ENCODE measurements at places on chromosomes 1 and 21.

GRCh38 chr1:9996624-9997582, at the start of gene RBP7:
RBP7 (plus strand) TSS chr1:9997228; CDS start chr1:9997259, 31 bp downstream.
- no peaks in the 10 kb centered on the region for H3K4me1 ChIP-seq
- H3K27me3 ChIP-seq = peaks cover 45% of the 10 kb centered on the region
- no peaks in the 10 kb centered on the region for H3K36me3 ChIP-seq
- H3K4me3 ChIP-seq = peak within 1 kb of the TSS; percentile 24
- no peak within 1 kb of the TSS for H3K27ac ChIP-seq

GRCh38 chr1:111980686-111981085, 8.8 kb downstream of the KCND3 start:
- H3K27me3 ChIP-seq = no peaks in the 10 kb centered on the region
- no peaks in the 10 kb centered on the region for H3K4me1 ChIP-seq
- no peak overlapping the region for H3K4me3 ChIP-seq
- no peak overlapping the region for H3K27ac ChIP-seq
- H3K36me3 ChIP-seq = no peaks in the 10 kb centered on the region

GRCh38 chr1:162835157-162835899, 25.6 kb downstream of the CCDC190 start:
- H3K4me1 ChIP-seq = no peaks in the 10 kb centered on the region
- DNase-seq = no peak
- no peaks in the 10 kb centered on the region for H3K27me3 ChIP-seq
- no peak overlapping the region for H3K4me3 ChIP-seq
- H3K27ac ChIP-seq = no peak overlapping the region

- peak; percentile 30 for DNase-seq
- H3K4me1 ChIP-seq = no peaks in the 10 kb centered on the region
- H3K4me3 ChIP-seq = no peak overlapping the region
- H3K36me3 ChIP-seq = no peaks in the 10 kb centered on the region
- H3K27me3 ChIP-seq = no peaks in the 10 kb centered on the region
- no peak overlapping the region for H3K27ac ChIP-seq
Observed at GRCh38 chr1:172821609-172822274, 162.8 kb downstream of the FASLG start.

DNA sequence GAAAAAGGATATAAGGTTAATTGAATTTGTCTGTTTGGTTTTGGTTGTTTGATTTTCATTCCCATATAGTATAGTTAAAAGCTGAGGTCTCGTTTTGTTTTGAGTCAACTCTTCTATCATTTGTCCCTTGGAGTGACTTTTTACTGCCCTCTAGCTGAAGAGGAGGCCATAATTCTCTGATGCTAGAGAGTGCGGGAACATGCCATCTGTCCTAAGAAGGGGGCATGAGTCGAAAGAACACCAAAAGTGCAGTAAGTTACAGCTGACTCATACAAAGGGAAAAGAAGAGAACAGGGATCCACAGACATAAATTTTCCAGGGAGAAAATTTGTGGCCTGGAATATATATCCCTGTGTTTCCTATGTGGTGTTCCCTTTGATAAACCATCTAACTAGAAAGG, 4.1 kb downstream of the KRTAP21-3 start:
- H3K4me1 ChIP-seq = no peaks in the 10 kb centered on the region
- no peaks in the 10 kb centered on the region for H3K36me3 ChIP-seq
- H3K27ac ChIP-seq = no peak overlapping the region
- no peaks in the 10 kb centered on the region for H3K27me3 ChIP-seq
- no peak for DNase-seq

DNA sequence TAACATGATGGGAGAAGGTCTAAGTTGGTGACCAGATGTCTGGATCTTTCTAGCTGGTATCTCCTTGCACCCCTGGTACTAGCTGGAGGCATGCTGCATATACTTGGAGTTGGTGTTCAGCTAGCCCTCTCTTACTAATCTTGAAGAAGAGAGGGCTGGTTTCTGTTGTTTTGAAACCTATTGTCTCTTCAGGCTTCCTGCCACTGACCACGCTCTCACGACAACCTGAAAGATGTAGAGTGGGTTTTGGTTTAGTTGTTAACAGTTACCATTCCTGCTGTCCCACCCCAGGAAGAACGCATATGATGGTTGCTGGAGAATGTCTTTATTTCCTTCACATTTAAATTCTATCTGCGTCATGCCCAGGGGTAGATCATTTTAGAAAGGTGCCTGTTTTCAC, 3.6 kb downstream of the MAN1C1 start:
- H3K36me3 ChIP-seq = no peaks in the 10 kb centered on the region
- H3K4me1 ChIP-seq = peaks cover 26% of the 10 kb centered on the region
- H3K27me3 ChIP-seq = peaks cover 3% of the 10 kb centered on the region
- H3K4me3 ChIP-seq = no peak overlapping the region
- DNase-seq = no peak

- H3K36me3 ChIP-seq = no peaks in the 10 kb centered on the region
- no peak for DNase-seq
- H3K27me3 ChIP-seq = no peaks in the 10 kb centered on the region
- H3K27ac ChIP-seq = peak overlapping the region; percentile 86
Observed at GRCh38 chr1:2247760-2248126, 19.6 kb downstream of the SKI start.

GRCh38 chr1:195481293-195481692, 1126.9 kb downstream of the KCNT2 start:
- no peaks in the 10 kb centered on the region for H3K27me3 ChIP-seq
- H3K27ac ChIP-seq = no peak overlapping the region
- H3K4me3 ChIP-seq = no peak overlapping the region
- no peaks in the 10 kb centered on the region for H3K4me1 ChIP-seq
- H3K36me3 ChIP-seq = no peaks in the 10 kb centered on the region

GRCh38 chr1:243924188-243924587, 74.1 kb upstream of the AKT3 start:
- no peak for DNase-seq
- H3K4me1 ChIP-seq = no peaks in the 10 kb centered on the region
- no peak overlapping the region for H3K4me3 ChIP-seq
- no peaks in the 10 kb centered on the region for H3K36me3 ChIP-seq

DNA sequence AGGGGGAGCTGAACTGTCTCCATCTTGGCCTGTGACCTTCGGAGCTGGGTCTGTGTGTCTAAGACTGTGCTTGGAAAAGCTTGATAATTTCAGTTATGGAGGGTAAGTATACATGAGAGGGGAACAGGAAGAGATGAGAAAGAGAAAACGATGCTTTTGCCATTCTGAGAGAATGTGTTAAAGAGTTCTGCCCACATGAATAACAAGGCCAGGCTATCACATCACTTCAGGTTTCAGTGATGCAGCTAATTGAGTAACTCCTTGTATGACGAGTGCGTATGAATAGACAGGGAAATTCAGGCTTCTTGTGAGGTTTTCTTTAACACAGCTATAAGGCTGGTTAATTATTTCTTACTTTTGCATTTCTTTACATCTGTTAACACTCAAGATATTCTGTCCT, 81.0 kb downstream of the PLPPR5 start:
- no peak overlapping the region for H3K4me3 ChIP-seq
- no peaks in the 10 kb centered on the region for H3K27me3 ChIP-seq

DNA sequence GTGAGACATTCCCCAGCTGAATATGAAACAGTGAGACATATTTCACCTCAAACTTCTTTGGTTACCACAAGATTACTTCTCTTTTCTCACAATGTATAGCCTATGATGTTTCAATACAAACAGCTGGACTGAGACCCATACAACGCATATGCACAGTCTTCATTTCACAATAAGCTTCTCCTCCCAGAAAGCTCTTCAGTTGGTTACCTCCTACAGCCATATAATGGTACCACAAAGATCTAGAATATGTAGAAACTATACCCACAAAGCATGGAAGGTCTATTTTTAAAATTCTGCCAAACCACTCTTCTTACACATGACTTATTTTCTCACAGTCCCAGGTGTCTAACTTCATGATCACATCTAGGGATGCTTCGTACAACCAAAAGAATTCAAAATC, 70.8 kb downstream of the JAK1 start:
- no peak overlapping the region for H3K4me3 ChIP-seq
- H3K27me3 ChIP-seq = no peaks in the 10 kb centered on the region
- peaks cover 26% of the 10 kb centered on the region for H3K4me1 ChIP-seq
- H3K36me3 ChIP-seq = no peaks in the 10 kb centered on the region
- no peak for DNase-seq
- no peak overlapping the region for H3K27ac ChIP-seq

GRCh38 chr21:45082736-45083135, 8.4 kb downstream of the ADARB1 start:
- no peaks in the 10 kb centered on the region for H3K36me3 ChIP-seq
- no peaks in the 10 kb centered on the region for H3K4me1 ChIP-seq
- no peaks in the 10 kb centered on the region for H3K27me3 ChIP-seq
- no peak overlapping the region for H3K4me3 ChIP-seq

GRCh38 chr1:6257541-6258069, 3.3 kb downstream of the GPR153 start:
- no peaks in the 10 kb centered on the region for H3K36me3 ChIP-seq
- no peak overlapping the region for H3K4me3 ChIP-seq
- H3K27ac ChIP-seq = no peak overlapping the region
- DNase-seq = no peak
- H3K27me3 ChIP-seq = no peaks in the 10 kb centered on the region

DNA sequence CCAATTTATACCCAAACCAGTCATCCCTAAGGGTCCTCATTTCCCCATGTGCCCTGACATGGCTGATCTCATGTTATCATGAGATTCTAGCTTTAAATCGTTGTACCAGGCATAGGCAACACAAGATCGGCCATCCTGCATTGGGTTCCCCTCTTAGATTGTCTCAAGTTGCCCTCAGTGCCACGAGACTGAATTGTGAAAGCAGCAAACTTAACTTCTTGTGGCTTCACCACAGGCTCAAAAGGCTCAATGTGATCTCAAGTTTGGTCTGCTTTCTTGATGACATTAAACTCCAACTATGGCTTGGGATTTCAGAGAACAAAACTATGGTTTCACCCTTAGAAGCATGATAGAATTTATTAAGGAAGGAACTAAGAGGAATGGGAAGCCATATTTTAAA, 168.5 kb upstream of the SYT6 start:
- no peaks in the 10 kb centered on the region for H3K4me1 ChIP-seq
- H3K27me3 ChIP-seq = no peaks in the 10 kb centered on the region
- no peak overlapping the region for H3K27ac ChIP-seq
- H3K36me3 ChIP-seq = no peaks in the 10 kb centered on the region
- no peak overlapping the region for H3K4me3 ChIP-seq
- DNase-seq = no peak

DNA sequence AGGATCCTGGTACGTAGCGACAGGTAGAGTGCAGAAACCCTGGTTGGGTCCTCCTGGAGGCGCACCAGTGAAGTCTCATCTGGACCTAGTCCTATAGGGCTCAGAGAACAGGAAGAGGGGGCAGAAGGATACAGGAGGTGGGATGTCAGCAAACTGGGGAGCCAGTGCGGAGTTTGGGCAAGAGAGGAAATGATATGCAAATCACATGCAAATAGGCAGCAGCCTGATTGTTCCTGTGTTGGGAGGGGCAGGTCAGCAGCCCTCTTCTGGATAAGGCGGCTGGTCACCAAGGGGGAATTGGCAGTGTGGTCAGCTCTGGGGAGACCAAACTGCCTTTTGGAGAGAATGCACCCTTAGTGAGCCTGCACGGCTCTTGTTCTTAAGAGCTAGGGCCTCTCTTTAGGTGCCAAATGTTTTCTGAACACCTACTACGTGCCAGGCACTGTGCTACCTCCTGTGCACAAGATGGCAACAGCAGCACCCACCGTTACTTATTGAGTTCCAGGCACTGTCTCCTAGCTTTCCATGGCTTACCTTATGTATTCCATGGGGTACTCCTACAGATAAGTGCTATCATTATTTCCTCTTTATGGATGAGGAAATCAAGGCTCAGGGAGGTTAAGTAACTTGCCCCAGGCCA, 18.1 kb upstream of the PADI3 start:
- no peaks in the 10 kb centered on the region for H3K27me3 ChIP-seq
- peaks cover 14% of the 10 kb centered on the region for H3K4me1 ChIP-seq
- no peak overlapping the region for H3K27ac ChIP-seq
- H3K36me3 ChIP-seq = no peaks in the 10 kb centered on the region
- no peak for DNase-seq

GRCh38 chr1:33501309-33501708, 28.9 kb downstream of the ZSCAN20 start:
- no peaks in the 10 kb centered on the region for H3K36me3 ChIP-seq
- no peak overlapping the region for H3K27ac ChIP-seq
- H3K4me3 ChIP-seq = no peak overlapping the region
- H3K27me3 ChIP-seq = no peaks in the 10 kb centered on the region

GRCh38 chr1:16068356-16069270, 4.8 kb downstream of the FAM131C start:
- no peaks in the 10 kb centered on the region for H3K27me3 ChIP-seq
- no peaks in the 10 kb centered on the region for H3K36me3 ChIP-seq
- peaks cover 33% of the 10 kb centered on the region for H3K4me1 ChIP-seq
- peak overlapping the region; percentile 83 for H3K27ac ChIP-seq
- peak; percentile 57 for DNase-seq

DNA sequence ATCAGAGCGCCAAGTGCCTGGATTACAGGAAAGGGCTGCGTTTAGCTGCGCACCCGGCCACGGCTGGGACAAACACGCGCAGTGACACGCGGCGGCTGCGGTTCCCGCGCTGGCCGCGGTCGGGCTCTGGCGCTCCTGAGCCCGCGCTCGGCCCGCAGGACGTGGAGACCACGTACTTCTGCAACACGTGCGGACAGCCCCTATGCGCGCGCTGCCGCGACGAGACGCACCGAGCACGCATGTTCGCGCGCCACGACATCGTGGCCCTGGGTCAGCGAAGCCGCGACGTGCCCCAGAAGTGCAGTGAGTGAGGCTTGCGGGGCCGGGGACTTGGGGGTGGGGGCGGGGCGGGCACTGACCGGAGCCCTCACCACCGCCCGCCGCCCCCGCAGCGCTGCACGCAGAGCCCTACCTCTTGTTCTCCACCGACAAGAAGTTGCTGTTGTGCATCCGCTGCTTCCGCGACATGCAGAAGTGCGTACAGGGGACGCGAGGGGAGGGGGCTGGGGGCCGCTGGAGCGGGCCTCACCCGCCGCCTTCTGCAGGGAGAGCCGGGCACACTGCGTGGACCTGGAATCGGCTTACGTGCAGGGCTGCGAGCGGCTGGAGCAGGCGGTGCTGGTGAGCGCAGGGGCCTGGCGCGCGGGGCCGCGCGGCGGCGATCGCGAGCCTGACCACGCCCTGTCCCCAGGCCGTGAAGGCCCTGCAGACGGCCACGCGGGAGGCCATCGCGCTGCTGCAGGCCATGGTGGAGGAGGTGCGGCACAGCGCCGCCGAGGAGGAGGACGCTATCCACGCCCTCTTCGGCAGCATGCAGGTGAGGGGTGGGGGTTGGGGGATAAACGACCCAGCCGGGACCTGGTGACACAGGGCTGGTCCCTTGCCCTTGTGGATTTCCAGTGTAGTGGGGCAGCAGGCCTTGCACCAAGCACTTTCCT, 3.1 kb downstream of the RNF207 start:
- no peak overlapping the region for H3K4me3 ChIP-seq
- peak; percentile 72 for DNase-seq
- H3K36me3 ChIP-seq = no peaks in the 10 kb centered on the region
- peaks cover 33% of the 10 kb centered on the region for H3K4me1 ChIP-seq
- no peak overlapping the region for H3K27ac ChIP-seq
- H3K27me3 ChIP-seq = no peaks in the 10 kb centered on the region

Measured in hepatocyte (in vitro differentiated cells).